ENCODE measurements at places on chromosomes 12 and 14. TPM values are rescaled to one million over a fixed set of nuclear protein-coding genes. Genes with fewer than 3 reads are reported as not detected.

DNA sequence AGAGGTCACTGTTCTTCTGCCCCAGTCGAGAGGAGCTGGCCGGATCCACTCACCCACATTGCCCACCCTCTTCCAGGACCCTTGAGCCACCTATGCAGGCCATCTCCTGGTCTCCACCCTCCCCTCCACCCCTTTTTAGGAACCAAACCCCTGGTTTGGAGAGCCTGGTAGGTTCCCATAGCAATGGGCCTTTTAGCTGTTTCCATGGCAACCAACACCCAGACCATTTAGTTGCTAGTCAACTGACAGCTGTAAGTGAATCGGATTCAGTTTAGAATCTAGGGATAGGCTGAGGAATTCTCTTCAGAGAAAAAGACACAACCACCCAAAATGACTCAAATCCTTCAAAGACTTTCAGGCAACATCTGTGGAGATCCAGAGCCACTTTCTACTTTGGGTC, 16.5 kb downstream of the NPC2 start:
- no peak for DNase-seq

GRCh38 chr12:93425736-93426411, 15.9 kb downstream of the UBE2N start:
- no peak for DNase-seq

DNA sequence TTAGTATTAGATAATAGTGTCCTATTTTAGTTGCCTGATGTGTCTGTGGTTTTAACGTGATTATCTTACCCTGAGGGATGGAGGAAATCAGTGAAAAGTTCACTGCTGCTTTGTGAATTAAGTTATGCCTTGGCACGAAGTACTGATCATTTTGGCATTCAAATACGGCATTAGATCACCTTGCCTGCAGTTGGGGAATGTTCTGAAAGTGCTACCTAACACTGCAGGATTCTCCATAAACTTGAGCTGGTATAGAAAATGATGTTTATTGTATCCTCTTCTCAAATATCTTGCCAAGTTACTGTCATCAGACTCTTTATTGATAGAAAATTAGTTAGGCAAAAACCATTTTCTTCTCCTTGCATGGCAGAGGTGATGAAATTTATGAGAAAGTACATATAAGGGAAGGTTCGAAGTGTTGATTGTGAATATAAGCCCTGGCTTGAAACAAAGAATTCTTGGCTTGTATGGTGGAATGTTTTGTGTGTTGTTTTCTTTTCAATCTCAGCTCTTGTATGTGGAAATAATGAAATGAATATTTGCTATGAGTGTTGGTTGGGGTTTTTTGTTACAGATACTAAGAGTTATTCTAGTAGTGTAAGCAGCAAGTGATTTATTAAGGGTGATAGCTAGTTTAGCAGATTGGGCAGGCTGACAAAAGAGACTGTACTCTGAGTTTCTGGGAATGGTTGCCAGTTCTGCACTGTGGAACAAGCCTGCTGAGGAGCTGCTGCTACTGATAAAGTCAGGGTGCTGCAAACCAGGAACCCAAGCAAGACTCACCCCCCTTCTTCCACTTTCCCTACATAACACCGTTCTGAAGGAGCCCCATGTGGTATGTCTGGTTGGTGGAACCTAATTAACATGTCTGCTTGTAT, 448.3 kb downstream of the PCNX1 start:
- no peak for DNase-seq

- no peak for DNase-seq
These were observed 67.2 kb downstream of the KDM2B start for GRCh38 chr12:121513464-121514183.

DNA sequence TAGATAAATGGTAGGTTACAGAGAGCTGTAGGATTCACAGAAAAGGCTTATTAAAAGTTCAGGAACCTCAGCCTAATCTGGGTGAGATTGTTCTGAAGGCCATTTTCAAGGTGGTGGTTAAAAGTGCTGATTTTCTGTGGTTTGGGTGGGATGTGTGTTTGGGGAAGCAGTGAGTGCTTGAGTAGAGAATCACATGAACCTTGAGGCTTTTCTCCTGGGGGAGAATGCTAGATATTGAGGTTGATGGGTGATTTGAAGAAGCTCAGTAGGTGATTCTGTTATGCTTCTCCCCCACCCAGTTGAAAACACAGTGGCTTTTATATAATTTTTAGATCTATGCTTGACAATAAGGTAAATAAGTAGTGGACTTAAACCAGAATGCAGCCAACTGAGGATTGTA, 420.9 kb downstream of the PCNX1 start:
- DNase-seq, result no peak

DNA sequence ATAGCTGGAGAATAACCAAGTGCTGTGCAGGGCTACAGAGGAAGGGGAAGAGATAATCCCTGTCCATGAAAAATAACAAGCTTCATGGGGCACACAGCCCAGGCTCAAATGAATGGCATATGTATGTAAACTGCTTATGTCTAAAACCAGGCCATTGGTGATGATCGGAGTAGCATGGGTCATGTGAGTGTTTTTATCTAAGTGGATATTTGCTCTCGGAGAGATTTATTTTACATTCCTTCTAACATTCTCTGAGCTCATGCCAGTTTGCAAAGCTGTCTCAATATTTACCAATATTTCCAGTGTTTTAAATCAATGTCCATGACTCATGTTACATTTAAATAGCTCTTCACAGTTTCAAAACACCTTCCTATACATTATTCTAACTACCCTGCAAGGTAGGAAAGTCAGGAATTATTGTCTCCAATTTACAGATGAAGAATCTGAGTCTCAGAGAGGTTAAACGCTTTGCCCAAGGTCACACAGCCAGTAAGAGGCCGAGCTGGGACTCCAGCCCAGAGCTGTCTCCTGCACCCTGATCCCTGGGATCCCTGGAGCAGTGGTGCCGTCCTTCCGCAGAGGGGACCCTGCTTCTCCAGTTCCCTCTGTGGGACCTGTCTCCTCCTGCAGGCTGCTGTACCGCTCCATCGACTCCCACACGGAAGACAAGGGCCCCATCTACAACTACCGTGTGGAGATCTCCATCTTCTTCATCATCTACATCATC, 186.7 kb upstream of the FKBP4 start:
- no peak for DNase-seq

DNA sequence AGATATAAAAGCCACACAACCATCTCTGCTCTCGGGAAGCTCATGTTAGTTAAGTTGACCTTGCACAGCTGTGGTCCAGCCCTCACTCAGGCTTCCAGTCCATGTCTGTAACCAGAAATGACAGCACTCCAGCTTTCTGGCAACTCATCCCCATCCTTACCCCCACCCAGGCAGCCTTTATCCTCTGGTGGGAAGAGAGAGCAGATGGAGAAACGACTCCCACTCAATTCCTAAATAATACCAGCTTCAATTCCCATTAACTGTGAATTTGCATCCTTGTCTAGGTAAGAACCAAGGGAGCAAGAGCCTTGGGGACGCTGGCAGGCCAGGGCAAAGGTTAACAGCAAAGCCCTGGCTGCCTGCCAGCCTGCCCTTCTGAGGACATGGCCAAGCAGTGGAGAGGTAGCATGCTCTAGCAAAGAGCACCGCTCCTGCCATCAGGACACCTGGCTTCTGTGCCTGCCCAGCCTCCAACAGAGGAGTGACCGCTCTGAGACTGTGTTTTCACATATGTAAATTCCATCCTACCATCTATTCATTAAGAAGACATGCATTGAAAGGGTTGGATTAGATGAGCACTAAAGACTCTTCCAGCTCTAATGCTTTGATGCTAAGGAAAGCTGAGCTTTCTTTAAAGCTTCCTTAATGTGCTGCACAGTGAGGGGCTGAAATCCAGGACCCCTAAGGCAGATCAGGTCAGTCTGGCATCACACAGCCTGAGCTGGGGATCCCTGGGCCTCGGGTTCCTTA, 236.1 kb downstream of the GRIN2B start:
- DNase-seq, result no peak

GRCh38 chr12:91622981-91623380, 440.4 kb upstream of the DCN start:
- DNase-seq, result no peak

RNU6-7 gene
- not detected for total RNA-seq

PTGDR gene
- not detected for total RNA-seq
